ENCODE measurements at places on chromosomes 13 and 19.
A peak's percentile ranks its signal among the peaks of the same experiment; 100 is the strongest.

GRCh38 chr13:112996671-112997091 lies 27.7 kb downstream of the MCF2L start:
- DNase-seq, result no peak

GRCh38 chr19:14474827-14475226 lies 327 bp downstream of the PTGER1 start:
- DNase-seq, result no peak

DNA sequence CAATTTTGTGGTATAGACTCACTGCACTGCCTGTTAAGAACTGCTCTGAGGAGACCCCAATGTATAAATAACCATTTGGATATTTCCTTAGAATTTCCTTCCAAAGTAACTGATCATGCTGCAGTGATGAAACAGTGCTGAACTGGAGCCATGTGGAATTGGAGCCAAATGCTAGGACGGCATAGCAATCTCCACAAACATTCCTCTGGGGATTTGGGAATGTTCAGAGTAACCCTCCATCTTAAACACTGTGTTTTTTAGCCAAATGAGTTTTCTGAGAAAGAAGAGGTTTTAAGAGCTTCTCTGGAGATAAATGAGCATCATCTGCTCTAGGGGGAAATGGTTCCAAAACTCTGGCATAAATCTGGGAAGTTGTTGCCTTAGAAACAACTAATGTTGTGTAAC lies 98.2 kb downstream of the OLFM4 start:
- DNase-seq, result no peak

- DNase-seq, result peak; percentile 70
These were observed 647 bp upstream of the KLF12 start for GRCh38 chr13:74134777-74135325.

GRCh38 chr13:20156702-20157101 lies 4.2 kb downstream of the GJA3 start:
- DNase-seq, result no peak

DNA sequence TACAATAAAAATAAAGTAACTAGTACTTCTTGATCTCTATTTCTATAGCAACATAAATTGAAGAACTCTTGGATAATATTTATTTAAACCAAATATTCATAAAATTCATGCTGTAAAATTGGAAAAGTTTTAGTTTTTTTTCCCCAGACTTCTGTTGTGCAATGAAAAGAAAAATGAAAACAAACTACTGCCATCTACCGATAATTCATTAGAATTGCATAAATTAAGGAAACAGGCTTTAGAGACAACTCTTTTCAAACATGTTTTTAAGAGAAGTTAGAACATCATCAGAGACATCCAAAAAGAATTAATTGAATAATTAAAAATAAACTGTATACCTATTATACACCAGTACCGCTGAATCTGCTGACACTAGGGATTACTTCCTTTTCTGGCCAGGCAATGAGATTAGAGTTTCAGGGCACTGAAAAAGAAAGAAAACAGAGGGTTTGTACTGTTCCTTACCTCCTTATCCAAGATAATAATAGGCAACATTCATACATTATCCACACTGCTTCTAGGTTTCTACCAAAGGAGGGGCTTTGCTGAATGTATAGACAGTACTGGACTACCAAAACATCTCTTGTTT lies 4.9 kb downstream of the CCDC122 start:
- no peak for DNase-seq

DNA sequence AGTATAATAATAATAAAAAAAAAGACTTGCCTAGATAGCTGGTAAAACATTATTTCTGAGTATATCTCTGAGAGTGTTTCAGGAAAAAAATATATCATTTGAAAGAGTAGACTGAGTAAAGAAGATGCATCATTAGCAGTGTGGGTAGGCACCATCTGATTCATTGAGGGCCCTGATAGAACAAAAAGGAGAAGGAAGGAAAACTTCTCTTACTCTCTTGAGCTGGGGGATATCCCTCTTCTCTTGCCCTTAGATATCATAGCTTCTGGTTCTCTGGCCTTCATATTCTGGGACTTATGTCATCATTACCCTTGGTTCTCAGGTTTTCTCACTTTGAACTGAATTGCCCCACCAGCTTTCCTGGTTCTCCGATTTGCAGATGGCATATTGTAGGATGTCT lies 177.6 kb upstream of the EDNRB start:
- DNase-seq, result no peak

DNA sequence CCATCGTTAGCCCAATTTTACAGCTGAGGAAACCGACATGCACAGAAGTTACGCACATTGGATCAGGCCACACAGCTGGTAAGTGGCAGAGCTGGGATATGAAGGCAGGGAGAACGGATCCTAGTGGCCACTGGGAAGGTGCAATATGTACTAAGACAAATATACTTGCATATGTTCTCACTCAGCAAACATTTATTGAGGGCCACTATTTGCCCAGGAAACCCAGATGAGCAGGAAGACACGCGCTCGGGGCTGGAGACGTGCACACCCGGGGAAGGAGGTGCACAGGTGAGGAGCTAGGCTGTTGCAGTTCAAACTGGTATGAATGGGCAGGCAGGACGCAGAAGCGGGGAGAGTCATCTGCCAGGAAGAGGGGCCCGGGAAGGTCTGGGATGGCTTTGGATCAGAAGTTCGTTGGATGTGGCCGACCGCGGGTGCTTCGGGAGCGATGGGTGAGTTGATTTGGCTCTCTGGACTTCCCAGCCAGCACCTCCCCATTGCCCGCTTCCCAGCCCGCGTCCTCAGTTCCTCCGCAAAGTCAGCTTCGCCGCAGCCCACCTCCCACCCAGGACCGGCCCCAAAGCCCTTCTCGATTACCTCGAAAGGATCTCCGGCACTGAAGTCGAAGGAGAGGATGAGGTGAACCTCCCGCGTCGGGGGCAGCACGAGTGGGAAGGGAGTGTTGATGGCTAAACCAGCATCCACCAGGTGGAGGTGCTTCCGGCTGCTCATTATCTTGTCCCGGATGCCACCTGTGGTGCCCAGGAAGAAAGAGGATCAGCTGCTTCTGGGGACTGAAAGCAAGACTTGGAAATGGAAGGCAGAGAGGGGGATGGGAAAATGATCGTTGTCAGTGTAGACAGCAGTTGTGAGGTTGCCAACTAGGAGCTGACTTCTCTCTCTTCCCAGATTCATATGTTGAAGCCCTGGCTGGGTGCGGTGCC lies 17.8 kb upstream of the CABP5 start:
- no peak for DNase-seq

DNA sequence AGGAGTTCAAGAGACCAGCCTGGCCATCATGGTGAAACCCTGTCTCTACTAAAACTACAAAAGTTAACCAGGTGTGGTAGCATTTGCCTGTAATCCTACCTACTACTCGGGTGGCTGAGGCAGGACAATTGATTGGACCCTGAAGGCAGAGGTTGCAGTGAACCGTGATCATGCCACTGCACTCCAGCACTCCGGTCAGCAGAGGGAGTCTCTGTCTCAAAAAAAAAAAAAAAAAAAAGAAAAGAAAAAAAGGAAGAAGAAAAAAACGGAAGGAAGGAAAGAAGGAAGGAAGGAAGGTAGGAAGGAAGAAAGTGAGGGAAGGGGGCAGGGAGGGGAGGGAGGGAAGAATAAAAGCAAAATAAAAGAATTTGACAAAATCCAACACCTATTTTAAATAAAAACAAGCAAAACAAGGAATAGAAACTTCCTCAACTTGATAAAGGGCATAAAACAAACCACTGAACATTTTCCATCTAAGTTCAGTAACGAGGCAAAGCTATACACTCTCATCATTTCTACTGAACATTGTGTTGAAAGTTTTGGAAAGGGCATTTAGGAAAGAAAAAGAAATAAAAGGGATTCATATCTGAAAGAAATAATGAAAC lies 411.6 kb upstream of the SLITRK5 start:
- no peak for DNase-seq
